GM03348 (cell line): ENCODE measurements at places on chromosomes 5 and 9.

DNA sequence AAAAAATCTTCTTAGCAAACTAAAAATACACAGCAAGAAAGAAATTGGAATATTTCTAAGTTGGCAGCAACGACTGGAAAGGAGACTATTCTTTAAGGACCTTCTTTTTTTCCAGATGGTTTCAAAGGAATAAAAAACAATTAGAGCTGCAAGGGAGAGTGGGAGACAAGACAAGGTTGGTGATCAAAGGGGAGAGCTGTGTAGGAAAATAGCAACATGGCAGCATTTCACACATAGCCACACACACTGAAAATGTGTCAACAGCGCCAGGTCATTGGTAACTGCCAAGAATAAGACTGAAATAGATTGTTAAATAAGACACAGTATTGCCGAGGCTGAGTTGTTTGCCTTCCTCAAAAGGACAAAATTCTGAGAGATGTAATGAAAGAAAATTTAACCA is 88.1 kb upstream of the TLE1 start:
- no peak for DNase-seq

GRCh38 chr9:21381448-21382339 is 3.5 kb downstream of the IFNA2 start:
- DNase-seq, result no peak

DNA sequence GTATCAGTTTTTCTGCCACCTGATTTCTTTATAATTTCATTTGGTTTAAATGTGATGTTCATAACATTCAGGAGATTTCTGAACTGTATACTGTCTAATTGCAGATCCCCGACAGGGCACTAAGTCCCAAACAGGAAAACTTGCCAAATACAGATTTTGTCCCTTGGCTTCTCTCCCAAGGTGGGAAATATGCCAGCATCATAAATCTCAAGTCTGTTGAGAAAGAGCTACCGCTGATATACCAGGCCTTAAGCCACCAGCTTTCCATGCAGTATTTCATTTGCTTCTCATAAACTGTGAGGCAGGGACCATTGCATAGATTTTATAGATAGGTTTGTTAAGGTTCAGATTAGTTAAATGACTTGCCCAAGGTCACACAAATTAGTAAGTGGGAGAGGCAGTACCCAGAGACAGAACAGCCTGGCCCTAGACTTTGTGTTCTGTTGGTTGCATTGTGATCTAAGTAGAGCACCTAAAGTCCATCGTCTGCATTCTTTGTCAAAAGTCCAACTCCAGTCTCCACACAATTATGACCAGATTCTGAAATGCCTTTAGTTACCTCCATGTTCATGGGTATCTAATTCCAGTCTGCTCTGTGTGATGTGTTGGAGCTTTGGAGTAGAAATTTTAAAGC is 16.2 kb downstream of the GPR21 start:
- DNase-seq, result peak; percentile 26

DNA sequence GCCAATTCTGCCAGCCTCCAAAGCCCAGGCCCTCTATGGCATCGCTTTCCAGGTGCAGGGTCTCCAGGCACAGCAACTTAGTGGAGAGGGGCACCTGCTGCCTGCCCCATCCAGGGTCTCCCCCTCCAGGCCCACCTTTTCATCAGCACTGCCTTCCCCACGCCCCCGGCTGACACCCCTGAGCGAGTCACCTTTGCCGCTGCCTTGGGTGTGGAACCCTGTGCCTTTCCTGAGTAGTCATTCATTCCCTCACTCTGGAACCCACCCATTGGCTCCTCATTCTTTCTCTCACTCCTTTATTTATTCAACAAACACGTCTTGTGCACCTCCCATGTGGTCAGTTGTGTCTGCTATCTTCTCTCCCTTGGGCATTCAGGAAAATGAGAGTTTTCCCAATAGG is 14.5 kb upstream of the RPL26L1 start:
- no peak for DNase-seq

DNA sequence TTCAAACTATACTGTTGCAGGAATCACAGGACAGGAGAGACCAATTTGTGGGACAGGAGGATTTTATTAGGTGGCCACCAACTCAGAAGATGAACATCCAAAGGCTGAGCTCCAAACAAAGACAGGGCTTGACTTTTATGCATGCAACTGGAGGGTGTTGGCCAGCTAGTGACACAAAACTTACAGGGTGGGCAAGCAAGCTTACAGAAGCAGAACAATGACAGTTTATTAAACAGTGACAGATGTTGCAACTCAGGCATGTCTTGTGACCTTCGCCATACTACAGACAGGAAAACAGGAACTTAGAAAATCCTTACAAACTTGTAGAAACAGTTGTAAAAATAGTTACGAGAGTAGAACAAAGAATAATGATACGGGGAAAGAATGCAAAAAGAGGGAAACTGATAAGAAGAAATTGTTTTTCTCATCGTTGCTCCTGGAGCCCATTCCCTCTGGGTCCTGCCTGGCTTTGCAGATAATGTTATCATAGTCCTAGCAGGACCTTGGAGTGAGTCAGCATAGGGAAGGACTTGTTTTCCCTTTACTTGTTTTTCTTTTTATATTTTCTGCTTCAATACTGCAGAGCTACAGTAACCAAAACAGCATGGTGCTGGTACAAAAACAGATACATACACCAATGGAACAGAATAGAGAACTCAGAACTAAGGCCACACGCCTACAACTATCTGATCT is 2083.0 kb upstream of the ACO1 start:
- DNase-seq, result no peak

GRCh38 chr5:148615644-148616275 is 38.6 kb downstream of the HTR4 start:
- DNase-seq, result no peak

DNA sequence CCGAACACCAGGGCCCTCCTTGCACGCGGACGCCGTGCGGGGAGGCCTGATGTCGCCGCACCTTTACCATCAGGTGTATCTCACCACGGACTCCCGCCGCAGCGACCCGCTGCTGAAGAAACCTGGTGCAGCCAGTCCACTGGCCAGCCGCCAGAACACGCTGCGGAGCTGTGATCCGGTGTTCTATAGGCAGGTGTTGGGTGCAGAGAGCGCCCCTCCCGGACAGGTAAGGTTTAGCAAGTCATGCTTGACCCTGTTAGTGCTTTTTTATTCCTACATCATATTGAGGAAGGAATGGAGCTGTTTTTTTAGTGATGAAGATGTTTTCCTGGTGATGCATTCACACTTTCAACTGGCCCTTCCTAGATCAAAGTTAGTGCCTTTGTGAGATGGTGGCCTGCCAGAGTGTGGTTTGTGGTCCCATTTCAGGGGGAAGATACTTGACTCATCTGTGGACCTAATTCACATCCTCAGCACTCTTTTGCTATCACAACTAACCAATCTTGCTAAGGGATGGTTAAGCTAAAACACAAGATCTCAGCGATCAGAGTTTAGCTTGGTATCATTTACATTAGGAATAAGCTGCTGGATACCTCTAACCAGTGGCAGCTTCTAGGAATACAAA is 2.7 kb downstream of the PCDHGC3 start:
- no peak for DNase-seq

- no peak for DNase-seq
Observed at GRCh38 chr5:163724305-163724704, 218.9 kb downstream of the MAT2B start.

- DNase-seq, result no peak
Observed at GRCh38 chr9:126663661-126664072, 49.9 kb downstream of the LMX1B start.

- no peak for DNase-seq
Observed at GRCh38 chr9:127102176-127102575, 20.3 kb downstream of the ANGPTL2 start.
